ENCODE measurements at places on chromosomes 2 and 18.

GRCh38 chr2:178298785-178299212, 104.5 kb downstream of the OSBPL6 start:
- no peak for DNase-seq

GRCh38 chr2:45821558-45822271, 170.2 kb downstream of the PRKCE start:
- no peak for DNase-seq

GRCh38 chr2:216222650-216223352, 113.7 kb downstream of the XRCC5 start:
- DNase-seq: no peak

DNA sequence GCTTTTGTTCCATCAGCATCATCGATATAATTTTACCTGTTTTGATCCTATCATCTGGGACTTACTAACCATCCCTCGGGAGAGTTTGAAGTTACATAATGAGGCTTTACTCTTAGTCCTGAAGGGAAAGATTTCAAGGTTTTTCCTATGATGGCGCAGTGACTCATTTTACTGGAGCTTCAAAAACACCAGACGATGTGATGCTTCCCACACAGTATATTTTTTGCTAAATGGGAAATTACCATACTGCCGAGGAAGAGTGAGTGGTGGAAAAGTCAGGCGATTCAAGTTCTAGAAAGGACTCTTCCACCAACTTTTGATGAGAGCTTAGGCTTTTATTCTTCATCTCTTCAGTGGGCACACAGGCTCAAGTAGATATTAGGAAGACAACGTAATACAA, 44.6 kb upstream of the GCG start:
- no peak for DNase-seq

DNA sequence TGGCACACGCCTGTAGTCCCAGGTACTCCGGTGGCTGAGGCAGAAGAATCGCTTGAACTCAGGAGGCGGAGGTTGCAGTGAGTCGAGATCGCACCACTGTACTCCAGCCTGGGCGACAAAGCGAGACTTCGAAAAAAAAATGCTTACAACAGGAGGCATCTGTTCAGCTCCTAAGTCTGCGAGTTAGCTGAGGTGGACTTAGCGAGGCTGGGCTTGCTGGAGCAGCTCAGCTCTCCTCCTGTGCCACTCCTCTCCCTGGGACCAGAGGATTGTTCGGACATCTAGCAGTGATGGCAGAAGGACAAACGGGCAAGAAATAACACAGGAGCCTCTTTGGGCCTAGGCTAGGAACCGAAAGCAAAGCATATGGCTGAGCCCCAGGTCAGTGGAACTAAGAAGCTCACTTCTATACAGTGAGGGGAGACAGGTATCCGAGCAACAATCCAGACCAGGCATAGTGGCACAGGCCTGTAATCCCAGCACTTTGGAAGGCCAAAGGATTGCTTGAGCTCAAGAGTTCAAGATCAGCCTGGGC, 260.1 kb downstream of the GLI2 start:
- DNase-seq: no peak

DNA sequence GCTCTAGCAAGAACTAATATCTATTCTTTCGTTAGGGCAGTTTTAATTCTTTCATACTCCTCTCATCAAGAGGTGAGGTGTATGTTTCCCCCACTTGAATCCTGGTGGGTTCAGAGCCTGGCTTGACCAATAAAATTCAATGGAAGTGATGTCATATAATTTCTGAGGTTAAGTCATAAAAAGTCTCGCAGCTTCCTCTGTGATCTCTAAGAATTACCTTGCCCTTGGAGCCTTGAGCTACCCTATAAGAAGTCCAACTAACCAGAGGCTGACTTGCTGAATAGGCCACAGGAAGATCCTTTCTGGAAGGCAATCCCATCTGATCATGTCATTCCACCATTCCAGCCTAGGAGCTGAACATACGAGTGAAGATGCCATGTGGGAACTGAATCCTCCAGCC, 26.1 kb upstream of the INO80D start:
- DNase-seq: no peak

- DNase-seq: no peak
Observed at GRCh38 chr2:120858361-120859106, 122.9 kb downstream of the GLI2 start.

GRCh38 chr2:53575721-53576124, 191.9 kb upstream of the CHAC2 start:
- DNase-seq: no peak

DNA sequence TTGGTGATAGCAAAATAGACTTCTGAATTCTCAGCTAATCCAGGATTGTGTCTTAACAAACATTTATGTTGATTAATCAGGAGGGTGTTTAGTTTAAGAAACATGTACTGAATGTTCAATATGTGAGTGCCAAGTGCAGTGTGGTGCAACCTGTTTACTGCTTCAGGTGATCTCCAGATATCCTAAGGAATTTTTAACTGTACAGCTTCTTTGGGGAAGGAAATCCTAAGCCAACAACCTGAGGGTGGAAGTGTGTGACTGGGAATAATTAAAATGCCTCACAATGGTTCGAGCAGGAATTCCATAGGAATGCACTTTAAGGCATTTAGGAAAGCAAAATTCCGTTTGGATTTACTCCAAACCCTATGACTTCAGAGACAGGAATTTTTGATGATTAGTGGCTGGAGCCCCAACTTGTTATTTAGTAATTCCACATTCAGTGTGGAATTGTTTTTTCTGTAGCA, 16.4 kb downstream of the CRIM1 start:
- DNase-seq: no peak

- DNase-seq: no peak
Observed at GRCh38 chr2:121555008-121555407, 24.3 kb downstream of the RNU4ATAC start.

DNA sequence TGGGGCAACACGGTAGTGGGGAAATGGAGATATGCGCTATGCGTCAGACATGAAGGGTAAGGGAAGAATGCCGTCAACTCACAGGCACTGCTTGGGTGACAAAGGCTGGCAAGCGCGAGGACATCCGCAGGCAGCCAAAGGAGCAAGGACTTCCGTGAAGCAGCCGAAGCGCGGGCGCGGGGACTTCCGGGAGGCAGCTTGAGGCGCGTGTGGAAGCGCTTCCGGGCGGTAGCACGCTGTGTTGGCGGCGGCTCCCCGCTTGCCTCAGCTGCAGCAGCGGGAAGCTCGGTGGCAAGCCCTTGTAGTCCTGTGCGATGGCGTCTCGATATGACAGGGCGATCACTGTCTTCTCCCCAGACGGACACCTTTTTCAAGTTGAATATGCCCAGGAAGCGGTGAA, at the start of gene PSMA8:
PSMA8 (plus strand) TSS at position 218 of the 400 bp plus-strand sequence; CDS start at position 315, 97 bp downstream.
- peak; percentile 47 for DNase-seq

DNA sequence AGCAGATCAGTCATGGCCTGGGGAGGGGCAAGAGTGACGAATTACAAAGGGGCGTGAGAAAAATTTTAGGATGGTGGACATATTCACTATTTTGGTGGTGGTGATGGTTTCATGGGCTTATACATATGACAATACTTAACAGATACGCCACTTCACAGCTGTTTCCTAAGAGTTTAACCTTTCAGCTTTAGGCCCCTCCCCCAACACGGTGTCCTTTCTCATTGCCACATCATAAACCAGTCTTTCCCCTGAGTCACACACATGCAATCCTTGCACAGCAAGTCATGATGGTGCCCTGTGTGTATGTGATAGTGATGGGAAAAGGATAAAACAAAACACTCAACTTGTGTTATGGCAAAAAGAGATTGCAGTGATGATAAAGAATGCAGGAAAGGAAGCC, 47.6 kb upstream of the IL1R1 start:
- DNase-seq: peak; percentile 49

DNA sequence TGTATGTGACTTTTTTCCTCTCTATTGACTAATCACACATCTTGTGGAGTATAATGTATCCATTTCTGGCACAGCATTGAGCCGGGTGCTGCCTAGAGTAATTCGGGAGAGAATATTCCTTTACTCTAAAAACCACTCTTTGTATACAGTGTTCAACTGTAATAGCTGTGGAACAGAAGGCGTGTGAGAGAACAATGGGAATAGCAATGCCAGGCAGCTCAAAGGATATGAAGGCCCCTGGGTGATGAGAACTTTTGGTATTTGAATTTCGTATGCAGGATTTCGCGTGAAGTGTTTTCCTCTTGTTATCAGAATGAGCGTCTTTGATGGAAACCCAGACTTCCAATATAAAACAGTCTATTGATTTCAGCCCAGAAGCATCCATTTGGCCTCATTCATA, 84.6 kb upstream of the MAP3K20 start:
- DNase-seq: no peak

- no peak for DNase-seq
Observed at GRCh38 chr2:75558786-75559679, 1.7 kb downstream of the EVA1A start.

GRCh38 chr18:59718108-59718463, 20.9 kb upstream of the CCBE1 start:
- no peak for DNase-seq

DNA sequence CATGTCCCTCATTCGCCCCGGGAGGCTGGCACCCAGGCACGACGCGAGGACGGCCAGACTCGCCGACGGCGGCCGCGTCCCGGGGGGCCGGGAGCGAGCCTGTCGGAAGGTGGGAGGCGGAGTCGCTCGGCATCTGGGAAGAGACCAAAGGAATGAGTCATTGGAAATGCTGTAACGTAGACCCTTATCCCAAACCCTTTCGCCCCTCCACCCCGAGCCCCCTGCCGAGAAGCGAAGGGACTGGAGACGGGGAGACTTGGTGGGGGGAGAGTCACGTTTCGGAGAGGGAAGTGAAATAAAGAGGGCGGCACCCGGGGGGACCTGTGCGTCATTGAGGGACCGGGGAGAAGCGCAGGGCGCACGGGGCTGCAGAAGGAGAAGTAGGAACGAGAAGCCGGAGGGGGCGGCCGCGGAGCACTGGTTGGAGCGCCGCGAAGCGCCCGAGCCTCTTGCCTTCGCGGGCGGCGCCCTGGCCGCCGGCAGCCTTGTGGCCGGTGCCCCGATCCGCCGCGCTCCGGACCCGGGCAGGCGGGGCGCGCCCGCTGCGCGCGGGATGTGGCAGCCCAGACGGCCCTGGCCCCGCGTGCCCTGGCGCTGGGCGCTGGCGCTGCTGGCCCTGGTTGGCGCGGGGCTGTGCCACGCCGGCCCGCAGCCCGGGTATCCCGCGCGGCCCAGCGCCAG, at the start of gene EMILIN2:
EMILIN2 (plus strand) TSS at position 371 of the 681 bp plus-strand sequence; CDS start at position 554, 183 bp downstream.
- DNase-seq: peak; percentile 48

- DNase-seq: peak; percentile 64
Observed at GRCh38 chr18:54223568-54224241, 764 bp downstream of the MBD2 start.

DNA sequence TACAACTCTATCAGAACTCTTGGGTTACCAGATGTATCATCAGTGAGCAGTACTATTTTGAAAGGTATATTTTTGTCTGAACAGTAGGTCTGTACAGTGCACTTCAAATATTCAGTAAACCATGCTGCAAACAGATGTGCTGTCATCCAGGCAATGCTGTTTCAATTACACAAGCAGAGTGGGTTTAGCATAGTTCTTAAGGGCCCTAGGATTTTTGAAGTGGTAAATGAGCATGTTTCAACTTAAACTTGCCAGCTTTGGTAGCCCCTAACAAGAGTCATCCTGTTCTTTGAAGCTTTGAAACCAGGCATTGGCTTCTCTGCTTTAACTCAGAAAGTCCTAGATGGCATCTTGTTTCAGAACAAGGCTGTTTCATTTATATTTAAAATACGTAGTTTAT, 1519.9 kb downstream of the SUCLG1 start:
- DNase-seq: no peak

DNA sequence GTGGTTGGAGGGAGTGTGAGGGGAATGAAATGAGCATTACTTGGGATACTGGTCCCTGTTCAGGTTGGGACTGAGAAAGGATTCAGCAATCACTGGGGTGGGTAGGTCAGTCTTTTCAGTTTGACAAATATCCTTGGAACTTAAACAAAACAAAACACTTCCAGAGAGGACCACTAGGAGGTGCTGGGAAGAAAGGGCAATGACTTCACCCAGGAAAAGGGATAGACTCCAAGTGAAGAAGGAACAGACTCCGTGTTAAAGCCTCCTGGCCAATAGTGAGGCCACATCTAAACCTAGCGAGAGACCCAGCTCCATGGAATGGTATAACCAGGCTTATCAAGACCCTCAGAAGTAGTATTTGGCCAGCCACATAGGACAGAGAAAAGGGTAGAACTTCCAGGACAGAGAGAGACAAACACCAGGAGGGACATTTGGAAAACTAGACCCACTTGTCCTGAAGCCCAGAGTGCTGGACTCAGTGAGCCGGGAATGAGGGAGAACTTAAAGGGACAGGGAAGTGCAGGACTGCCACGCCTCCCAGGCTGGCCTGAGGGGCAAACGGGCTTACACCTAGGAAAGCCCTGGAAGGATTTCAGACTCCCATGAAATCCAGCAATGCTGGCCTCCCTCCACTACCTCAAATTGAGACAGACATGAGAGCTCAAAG, 19.6 kb upstream of the KCNG3 start:
- DNase-seq: no peak

GRCh38 chr2:99634234-99634633, 144.4 kb upstream of the REV1 start:
- DNase-seq: no peak
